ENCODE measurements at places on chromosomes 6 and 20. TPM values are rescaled to one million over a fixed set of nuclear protein-coding genes. Genes with fewer than 3 reads are reported as not detected.

GRCh38 chr6:12729467-12729866, 12.9 kb downstream of the PHACTR1 start:
- DNase-seq = no peak

GRCh38 chr6:100573166-100573565, 108.4 kb upstream of the SIM1 start:
- no peak for DNase-seq

DNA sequence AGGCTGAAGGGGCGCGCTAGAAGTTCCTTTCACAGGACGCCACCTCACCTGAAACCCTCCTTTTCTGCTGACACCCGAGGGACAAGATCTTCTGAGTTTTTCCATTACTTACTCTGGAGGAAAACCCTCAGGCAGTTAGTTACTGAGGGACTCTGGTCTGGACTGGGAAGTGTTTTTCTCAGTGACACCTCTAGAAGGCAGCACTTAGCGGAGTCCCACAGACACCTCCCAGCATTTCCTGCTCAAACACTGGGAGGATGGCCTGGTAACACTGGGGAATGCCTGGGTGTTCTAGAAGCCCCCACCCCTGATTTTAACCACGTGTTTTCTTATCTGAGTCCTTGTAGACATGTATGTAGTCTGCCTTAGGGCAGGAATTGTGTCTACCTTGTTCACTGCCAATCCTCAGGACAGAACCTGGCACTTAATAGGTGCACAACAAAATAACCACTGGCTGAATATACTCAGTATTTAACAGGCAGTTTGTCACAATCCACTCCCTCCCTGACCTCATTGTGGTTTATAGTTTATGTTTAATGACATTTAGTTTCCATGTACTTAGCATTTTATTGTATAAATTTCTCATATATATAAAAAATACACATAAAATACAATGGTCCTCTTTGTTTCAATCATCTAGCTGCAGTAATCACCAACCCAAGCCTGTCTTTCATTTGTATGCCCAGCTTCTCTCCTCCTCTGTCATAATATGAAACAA, 4.8 kb downstream of the GSTA3 start:
- DNase-seq = no peak

- no peak for DNase-seq
These were observed 151.3 kb downstream of the CDC5L start for GRCh38 chr6:44538807-44539201.

DNA sequence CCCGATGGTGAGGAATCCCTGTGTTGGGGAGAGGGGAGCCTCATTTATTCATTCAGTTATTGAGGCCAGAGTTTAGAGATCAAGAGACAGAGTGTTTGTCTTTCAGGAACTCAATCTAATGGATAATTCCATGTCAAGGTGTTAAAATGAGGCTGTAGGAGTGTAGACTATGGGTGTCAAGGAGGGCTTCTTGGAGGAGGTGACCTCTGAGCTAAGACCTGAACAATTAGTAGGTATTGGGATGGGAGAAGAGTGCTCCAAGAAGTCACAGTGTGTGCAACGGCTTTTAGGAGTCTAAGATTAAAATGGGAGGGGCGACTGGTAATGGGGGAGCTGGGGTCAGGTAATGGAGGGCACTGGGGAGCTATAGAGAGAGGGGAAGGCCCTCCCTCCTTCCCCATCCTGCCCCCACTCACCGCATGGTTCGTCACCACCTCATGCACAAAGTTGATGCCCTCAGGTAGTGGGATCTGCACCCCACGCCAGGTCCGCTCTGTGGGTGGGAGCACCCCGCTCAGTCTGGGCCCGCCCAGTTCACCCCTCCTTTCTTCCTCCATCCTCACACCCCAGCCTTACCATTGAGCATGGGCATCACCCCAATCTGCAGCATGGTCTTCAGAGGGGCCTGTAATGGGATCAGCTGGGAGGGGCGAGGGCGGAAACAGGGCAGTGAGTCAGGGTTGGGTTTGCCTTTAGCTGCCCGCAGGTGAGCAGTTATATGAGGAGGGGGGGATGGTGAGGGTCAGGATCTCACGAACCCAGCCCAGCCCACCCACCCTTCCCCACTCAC, 8.1 kb downstream of the CTSA start:
- DNase-seq = no peak

GRCh38 chr20:37797669-37798175, 103.9 kb downstream of the CTNNBL1 start:
- no peak for DNase-seq

DNA sequence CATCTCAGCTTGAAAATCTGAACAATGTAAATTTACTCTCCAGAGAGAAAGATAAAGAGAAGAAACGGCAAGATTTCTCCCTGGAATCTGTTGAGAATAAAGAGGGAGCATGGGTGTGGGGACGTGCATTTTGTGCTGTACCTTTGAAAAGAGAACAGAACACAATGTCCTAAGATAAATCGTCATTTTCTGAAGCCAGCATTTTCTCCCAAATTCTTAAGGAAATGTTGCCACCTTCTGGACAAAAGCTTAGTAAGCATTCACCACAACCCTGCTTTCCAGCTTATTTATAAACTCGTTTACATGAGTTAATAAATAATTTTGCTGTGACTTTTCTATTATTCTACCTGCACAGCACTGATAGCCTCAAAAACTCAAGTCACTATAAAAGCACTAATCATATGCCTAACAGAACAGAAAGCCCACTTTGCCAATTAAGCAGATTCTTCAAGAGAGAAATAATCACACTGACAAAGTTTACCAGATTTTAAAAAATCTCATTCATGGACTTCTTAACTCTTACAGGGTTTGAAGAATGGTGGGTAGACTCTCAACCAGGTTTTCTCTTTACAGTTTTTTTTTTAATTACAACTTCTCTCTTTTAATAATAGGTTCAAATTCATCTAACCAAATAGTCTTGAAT, 155.8 kb downstream of the MBOAT1 start:
- DNase-seq = no peak

- DNase-seq = no peak
These were observed 11.8 kb downstream of the ETV7 start for GRCh38 chr6:36375644-36376155.

DNA sequence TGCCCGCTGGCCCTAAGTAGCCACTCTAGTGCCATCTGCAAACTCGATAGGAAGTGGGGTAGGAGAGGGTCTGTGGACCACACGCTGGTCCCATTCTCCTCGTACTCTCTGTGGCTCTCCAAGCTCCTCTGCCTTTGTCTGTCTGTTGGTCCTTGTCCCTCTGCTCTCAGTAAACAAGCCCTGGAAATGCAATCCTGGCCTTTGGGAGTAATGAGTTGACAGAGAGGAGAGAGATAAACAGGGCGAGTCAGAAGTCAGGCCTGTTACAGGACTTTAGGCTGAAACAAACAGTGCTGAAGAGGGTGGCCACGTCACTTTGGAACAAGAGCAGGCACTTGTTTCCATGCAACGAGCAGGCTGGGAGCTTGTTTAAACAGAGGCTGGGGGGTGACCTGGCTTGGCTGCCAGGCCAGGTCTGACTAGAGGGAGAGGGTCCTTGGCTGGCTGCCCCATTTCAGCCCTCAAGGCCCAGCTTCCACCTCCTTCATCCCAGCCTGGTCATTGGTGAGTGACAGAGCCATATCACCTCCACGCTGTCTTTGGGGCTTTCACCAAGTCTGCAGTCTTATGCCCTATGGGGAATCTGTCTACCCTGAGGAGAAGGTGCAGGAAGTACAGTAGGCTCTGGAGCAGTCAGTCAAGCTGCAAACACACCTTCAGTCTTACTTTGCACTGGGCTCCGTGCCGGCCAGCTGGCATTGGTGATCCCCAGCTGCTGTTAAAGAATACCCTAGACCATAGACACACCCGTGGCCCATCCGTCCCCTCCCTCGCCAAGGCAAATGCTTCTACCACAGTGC, 22.6 kb downstream of the FOXP4 start:
- DNase-seq = no peak

GRCh38 chr6:55130806-55131324, 43.5 kb upstream of the HCRTR2 start:
- DNase-seq = no peak

DNA sequence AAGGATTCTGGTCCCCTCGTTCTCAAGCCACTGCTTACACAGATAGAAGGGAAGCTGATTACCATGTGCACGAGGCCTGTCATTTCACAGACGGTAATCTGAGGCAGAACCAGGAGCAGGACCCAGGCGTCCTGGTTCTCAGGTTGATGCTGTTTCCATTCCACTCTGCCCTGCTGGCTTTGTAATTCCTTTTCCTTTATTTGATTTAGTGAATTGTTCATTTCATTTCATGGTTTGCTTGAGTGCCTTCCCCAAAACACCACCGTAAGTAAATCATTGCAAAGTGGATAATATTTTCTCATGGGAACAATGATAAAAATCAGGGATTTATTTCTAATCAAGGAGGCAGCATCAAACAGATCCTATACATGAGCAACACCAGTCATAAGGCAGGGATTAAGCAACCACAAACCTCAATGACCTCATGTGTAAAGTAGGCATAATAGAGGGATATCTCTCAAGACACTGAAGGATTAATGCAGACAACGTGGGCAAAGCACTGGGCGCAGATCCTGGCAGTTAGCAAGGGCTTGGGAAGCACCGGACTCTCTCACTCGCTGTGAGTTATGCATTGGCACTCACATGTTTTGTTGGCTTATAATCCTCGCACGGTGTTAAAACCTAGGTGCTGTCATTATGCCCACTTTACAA, 229.5 kb upstream of the FOXQ1 start:
- no peak for DNase-seq

DNA sequence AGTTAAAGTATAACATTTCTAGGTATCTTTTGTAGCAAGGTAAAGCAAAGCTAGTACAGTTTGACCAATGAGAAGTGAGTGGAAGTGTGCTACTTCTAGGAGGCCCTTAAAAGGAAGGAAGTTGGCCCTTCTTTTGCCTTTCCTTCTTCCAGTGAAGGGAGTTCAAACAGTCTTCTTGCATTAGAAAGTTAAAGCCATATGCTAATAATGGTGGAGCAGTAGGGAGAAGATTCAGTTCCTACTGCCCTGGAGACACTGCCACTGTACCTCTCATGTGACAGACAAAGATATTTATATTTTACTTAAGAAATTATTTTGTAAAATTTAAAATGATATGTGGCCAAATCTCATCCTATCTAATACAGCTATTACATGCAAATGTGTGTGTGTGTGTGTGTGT, 26.0 kb upstream of the RCAN2 start:
- DNase-seq = no peak

DNA sequence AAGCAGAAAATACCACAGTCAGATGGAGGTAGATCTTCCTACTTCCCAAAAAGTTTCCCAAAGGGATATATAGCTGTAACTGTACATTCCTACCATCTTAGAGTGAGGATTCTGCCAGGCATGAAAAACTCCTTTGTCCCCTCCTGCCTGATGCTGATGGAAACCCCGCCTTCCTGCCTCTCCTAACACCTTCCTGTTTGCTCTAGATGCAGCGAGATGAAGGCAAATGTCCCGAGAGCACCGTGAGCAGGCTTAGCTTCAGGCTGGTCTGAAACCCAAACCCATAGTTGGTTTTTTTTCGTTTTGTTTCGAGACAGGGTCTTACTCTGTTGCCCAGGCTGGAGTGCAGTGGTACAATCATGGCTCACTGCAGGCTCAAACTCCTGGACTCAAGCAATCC, 55.6 kb downstream of the MYB start:
- no peak for DNase-seq

DNA sequence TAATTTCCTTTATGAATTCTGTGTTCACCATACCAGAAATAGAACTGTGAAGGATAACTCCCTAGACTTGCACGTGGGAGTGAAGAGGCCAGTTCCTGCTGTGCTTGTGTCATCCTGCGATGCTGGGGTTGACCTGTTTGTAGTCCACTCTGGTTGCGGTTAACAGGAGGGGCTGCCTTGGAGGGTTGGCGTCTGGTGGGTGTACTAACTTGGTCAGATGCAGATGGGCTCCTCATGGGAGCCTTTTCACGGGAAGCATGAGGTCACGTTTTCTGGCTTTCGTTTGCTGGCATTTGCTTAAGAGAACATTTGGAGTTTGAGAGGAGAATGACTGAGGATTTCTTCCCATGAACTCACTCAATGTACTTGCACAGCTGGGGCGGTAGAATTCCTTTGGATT, 41.2 kb downstream of the IGF2R start:
- no peak for DNase-seq

DNA sequence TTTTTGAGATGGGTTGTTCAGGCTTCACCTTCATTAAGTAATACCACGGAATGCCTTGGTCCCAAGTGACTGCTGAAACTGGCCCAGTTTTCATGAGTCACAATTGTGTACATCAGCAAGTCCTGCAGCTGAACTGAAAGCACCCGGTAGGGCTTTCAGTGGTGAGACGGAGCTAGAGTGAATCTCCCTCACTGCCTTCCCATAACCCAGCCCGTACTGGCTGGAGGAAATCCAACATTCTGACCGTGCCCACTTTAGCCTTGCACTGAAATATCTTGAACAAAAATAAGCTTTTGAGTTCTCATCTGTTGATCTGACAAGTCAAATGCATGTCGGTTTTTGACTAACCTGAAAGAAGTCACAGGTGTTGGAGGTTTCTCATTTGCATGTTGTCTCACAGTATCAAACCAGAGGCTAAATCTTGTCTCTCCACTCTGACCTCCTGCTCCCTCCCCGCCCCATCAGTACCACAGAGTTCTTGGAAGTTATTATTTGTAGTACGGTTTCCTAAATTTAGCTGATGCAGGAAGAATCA, 35.9 kb downstream of the DUSP22 start:
- peak; percentile 61 for DNase-seq

DNA sequence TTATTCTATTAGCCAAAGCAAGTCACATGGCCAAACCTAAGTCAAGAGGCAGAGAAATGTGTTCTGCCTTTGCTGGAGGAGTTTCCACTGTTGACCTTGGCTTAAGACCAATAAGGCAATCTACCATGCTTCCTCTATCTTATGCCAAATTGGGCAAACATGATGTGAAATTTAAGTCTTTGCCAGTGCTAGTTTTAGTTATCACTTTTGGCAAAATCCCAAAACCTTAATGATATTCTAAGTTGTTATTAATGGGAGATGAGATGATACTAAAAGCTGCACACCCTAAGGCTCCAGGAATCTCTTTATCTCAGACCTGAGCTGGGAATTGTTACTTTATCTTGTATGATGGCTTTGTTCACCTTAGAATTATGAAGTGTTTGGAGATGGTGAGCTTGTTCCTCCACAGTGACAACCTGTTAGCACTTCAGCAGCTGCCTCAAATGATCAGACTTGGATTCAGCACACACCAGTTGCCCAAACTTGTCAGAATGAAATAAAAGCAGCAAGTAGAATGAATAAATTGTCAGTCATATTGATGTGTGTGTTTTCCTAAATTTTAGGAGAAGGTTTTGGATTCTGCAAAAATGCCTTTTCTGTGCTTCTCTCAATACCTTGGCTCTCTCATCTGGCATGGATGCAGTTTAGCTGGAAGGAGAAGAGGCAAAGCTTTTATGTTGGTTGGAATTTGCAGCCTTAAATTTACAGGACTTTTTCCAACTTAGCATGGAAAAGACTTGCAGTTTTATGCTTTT, 49.3 kb downstream of the RIN2 start:
- no peak for DNase-seq

- no peak for DNase-seq
These were observed 35.6 kb downstream of the CNKSR3 start for GRCh38 chr6:154474648-154475428.

- no peak for DNase-seq
These were observed 146.0 kb downstream of the PHACTR3 start for GRCh38 chr20:59750209-59750840.

GRCh38 chr6:45843848-45844521, 171.7 kb downstream of the CLIC5 start:
- no peak for DNase-seq

Gene KIF6
- not detected for total RNA-seq

Gene VSX1
- not detected for total RNA-seq

Gene WFDC5
- not detected for total RNA-seq

Gene SLC22A16
- total RNA-seq = not detected

Gene SNPH
- 4.2 TPM for total RNA-seq

Gene RIPPLY2
- not detected for total RNA-seq

Gene PRKN
- not detected for total RNA-seq

Gene CTAGE9
- not detected for total RNA-seq
